Epithelial cell of proximal tubule (primary cell): ENCODE measurements at places on chromosomes 1 and 21. TPM values are rescaled to one million over a fixed set of nuclear protein-coding genes. Genes with fewer than 3 reads are reported as not detected.

GJB3 gene
- 25.0 and 40.6 TPM in 2 replicates for total RNA-seq

AADACL3 gene
- not detected in 2 replicates for total RNA-seq

GNB1 gene
- total RNA-seq = 179 and 200 TPM in 2 replicates

PGLYRP3 gene
- not detected in 2 replicates for total RNA-seq

ICOSLG gene
- 0.29 and 2.7 TPM in 2 replicates for total RNA-seq

SMPDL3B gene
- total RNA-seq = 13.5 and 17.2 TPM in 2 replicates

A3GALT2 gene
- not detected in 2 replicates for total RNA-seq

TMEM81 gene
- 0.80 and 3.0 TPM in 2 replicates for total RNA-seq

HRNR gene
- total RNA-seq = not detected in 2 replicates

MSH4 gene
- total RNA-seq = 0.75 TPM in 1 of 2 replicates, not detected in the other

VSIG8 gene
- total RNA-seq = not detected in 2 replicates

PTPRU gene
- 28.1 and 44.7 TPM in 2 replicates for total RNA-seq

KRTAP13-4 gene
- not detected in 2 replicates for total RNA-seq

MYBPH gene
- total RNA-seq = not detected in 2 replicates

C1orf56 gene
- total RNA-seq = 3.0 and 3.1 TPM in 2 replicates

ATP13A2 gene
- 75.7 and 87.8 TPM in 2 replicates for total RNA-seq

SLAMF7 gene
- 0.06 TPM in 1 of 2 replicates, not detected in the other for total RNA-seq

FMO3 gene
- not detected in 2 replicates for total RNA-seq

PDZK1IP1 gene
- total RNA-seq = 14.3 and 43.2 TPM in 2 replicates

HUNK gene
- 1.6 and 2.8 TPM in 2 replicates for total RNA-seq

PLA2G2C gene
- not detected in 2 replicates for total RNA-seq
